C1 segment of cervical spinal cord (tissue), 14 donors: ENCODE measurements at places on chromosomes 13 and 19.

GRCh38 chr19:15138427-15138826, 31.2 kb downstream of the SYDE1 start:
- no peak for DNase-seq

DNA sequence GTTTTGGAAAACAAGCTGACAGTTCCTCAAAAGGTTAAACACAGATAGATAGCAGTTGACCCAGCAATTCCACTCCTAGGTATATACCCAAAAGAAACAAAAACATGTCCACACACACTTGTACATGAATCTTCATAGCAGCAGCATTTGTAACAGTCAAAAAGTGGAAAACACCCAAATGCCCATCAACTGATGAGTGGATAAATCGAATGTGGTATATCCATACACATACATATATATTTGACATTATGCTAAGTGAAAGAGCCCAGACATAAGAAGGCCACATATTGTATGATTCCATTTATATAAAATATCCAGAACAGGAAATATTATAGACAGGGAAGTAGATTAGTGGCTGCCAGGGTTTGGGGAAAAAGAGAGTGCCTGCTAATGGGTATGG, 7.9 kb upstream of the HMGB1 start:
- no peak for DNase-seq

DNA sequence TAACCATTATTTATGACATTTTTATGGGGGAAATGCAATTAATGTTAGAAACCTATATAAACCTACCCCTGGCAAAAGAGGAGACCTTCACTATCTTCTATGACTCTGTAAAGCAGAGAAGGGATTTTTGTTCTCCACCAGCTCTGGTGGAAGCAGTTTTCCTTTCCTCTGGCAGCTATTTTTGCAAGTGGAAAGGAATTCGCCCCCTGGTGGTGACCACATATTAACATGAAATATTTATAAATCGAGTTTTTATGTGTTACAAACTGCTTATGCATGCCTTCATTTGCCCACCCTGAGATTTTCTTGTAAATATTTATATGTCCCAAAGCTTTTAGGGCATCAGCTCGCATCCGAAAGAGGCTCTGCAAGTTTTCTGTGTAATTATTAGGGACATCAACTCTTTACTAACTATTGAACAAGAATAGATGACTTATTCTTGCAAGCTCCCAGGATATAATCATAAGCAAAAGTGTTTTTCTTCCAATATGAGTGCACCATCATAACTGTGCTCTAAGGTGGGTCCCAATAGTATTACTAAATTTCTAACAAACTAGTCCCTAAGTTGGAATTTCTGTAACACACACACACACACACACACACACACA, 62.4 kb downstream of the SERTM1 start:
- no peak for DNase-seq

DNA sequence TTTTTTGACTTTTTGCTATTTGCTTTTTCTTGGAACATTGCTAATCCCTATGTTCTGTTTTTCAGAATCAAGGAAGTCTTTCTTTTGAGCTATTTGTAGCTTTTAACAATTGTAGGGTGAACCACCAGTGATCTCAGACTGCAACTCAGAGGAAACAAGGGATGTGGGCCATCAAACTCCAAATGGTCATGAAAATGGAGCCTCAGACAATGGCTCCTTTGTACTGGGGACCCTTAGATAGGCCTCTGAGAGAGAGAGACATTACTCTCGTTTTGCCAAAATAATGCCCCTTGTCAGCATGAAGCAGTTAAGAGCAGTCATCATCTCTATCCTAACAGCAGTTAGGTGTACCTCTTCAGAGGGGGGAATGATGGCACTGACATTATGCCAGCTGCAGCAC, 56.4 kb upstream of the GJB6 start:
- no peak for DNase-seq
